Kasumi-1 (cell line): ENCODE measurements at places on chromosomes 2 and 18.
A peak's percentile ranks its signal among the peaks of the same experiment; 100 is the strongest.

- DNase-seq, result no peak
Observed at GRCh38 chr2:139969323-139969722, 1189.1 kb upstream of the NXPH2 start.

GRCh38 chr2:184041077-184041476, 557.3 kb upstream of the ZNF804A start:
- no peak for DNase-seq

DNA sequence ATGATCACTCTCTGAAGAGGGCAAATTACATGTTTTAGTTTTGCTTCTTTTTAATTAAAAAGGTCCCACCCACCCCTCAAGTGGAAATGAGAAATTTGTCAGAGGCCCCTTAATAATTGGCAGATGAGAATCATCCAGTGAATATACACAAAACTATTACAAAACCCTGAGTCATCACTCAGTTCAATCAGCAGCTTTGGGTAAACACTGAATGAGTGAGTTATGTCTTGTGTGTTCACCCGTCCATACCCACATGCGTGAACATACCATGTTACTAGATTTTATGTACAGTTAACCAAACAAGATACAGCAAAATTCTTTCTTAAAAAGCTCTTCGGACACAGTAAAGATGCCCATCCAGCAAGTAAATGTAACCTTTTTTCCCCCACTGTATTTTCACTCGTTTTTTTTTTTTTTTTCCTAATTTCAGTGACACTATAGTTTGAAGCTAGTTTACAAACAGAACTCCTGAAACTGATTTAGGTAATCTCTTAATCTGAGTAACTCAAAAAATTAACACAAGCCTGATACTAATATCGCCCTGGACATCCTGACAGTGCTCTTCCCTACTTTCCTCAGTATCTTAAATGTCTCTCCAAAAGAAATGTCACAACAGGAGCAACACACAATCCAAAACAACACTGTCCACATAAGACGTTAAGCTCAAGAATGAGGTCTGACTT, 1.4 kb downstream of the PSME4 start:
- peak; percentile 22 for DNase-seq

DNA sequence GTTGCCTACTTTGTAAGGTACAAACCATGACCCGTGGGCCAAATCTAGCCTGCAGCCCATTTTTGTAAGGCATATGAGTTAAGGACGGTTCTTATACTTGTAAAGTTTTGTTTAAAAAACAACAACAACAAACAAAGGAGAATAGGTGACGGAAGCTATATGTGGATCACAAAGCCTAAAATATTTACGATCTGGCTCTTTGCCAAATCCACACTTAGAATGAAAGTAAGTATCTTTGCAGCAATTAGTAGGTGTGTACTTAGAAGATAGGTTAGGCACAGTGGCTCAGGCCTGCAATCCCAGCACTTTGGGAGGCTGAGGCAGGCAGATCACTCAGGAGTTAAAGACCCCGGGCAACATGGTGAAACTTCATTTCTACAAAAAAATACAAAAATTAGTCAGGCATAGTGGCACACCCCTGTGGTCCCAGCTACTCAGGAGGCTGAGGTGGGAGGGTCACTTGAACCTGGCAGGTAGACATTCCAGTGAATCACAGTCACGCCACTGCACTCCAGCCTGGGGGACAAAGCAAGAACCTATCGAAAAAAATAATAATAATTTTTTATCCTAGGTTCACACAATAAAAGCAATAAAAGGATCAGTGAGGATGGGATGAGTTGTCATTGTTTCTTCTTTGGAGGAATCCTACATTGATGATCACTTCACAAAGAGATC, 57.8 kb upstream of the CTAGE1 start:
- no peak for DNase-seq

DNA sequence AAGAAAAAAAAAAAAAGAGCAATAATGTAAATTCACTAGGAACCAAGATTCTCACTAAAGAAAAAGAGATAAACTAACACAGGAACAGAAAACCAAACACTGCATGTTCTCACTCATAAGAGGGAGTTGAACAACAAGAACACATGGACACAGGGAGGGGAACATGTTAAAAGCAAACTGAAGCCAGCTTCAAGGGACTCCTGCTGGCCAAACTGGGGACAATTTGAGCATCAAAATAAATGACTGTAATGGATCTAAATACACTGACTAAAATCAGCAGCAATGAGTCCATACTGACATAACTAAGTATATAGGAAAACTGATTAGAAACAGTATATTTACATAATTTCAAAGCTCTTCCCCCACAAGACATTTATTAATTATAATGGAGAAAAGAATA, 73.0 kb downstream of the FARSB start:
- DNase-seq, result no peak
